Stimulated activated naive CD8-positive, alpha-beta T cell treated with anti-CD3 and anti-CD28 coated beads, Interleukin-15, amount 100 ng/mL, for 72 hours (primary cell): ENCODE measurements at places on chromosomes 6 and 20.

DNA sequence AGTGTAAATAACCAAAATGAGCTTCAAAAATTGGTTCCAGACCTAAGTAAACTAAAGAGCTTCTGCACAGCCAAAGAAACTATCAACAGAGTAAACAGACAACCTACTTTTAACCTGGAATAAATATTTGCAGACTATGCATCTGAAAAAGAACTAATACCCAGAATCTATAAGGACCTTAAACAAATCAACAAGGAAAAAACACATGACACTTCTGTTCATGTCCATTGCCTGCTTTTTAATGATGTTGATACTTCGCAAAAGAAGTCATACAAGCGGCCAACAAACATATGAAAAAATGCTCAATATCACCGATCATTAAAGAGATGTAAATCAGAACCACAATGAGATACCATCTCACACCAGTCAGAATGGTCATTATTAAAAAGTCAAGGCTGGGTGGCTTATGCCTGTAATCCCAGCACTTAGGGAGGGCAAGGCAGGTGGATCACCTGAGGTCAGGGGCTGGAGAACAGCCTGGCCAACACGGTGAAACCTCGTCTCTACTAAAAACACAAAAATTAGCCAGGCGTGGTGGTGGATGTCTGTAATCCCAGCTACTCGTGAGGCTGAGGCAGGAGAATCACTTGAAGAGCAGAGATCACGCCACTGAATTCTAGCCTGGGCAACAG is 42.5 kb upstream of the DST start:
- no peak for DNase-seq

DNA sequence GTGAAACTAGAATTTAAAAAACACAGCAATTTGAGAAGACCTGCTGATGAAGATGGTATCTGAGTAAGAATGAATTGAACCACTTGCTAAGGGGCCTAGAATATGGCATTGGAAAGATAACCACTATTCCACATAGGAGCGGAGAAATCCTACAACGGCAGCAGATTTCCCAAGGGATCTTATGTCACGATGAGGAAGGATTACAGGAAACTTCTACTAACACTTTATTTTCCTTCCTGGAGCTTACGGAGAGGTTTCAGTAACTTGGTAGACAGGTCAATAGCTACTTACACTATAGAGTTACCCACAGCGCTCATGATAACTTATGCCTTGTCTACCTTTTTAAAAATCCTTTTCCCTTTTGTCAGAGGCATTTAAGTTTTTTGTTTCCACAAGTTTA is 11.8 kb upstream of the TCF21 start:
- no peak for DNase-seq

DNA sequence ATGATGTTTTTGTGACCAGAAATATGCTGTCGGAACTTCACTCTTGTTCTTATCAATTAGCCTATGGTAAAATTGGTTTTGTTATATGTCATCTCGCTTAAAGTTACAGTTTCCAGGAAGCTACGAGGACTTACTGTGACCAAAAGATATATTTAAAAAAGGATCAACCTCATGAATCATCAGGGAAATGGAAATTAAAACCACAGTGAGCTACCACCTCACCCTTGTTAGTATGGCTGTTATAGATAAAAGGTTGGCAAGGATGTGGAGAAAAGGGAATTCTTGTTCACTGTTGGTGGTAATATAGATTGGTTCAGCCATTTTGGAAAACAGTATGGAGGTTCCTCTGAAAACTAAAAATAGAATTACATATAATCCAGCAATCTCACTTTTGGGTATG is 14.3 kb upstream of the INSM1 start:
- DNase-seq, result no peak

- DNase-seq, result no peak
Observed at GRCh38 chr6:167226791-167227190, 64.3 kb upstream of the UNC93A start.

DNA sequence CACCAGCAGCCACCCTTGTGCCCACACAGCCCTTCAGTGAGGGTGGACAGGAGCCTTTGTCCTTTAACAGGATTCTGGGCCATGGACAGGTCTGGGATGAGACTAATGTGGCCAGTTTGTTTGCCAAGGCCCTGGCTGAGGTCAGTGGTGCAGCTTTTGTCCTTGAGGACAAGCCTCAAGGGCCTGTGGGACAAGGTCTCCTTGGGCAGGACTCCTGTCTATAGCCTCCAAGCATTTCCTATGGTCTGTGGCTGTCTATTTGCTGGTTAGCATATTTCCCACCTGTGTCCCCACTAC is 44.1 kb downstream of the SUN5 start:
- no peak for DNase-seq

DNA sequence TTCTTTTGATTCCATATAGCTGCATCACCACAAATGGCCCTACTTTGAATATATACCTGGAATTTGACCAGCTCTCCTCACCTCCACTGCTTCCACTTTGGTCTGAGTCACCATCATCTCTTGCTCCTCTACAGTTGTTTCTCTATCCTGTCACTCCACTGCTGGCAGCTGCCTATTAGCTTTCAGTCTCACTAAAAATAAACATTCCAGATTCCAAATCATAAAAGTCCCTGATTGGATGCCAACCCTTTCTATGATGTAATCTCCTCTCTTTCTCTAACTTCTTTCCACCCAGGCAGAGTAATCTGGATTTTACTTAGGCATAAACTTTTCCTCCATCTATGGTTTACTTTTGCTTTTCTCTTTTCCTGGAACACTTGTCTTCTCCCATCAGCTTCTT is 49.1 kb downstream of the RFPL4B start:
- no peak for DNase-seq

GRCh38 chr6:113742342-113742741 is 114.8 kb upstream of the MARCKS start:
- no peak for DNase-seq

DNA sequence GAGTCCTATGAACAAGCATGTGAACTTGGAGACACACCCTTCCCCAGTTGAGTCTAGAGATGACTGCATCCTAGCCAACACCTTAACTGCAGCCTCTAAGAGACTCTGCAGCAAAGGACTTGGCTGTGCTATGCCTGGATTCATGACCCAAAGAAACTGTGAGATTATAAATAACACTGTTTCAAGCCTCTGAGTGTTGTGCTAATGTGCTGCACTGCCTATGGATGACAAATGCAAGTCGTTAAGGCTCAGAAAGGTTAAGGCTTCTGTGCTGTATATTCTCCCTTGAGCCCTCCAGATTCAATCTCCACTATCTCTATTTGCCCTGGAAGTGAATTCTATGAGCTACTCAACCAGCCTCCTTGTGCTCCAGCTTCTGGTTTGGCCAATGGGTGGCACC is 116.5 kb upstream of the CBLN4 start:
- DNase-seq, result no peak

- no peak for DNase-seq
Observed at GRCh38 chr20:61355585-61355984, 103.5 kb downstream of the CDH4 start.

GRCh38 chr20:11646359-11646758 is 271.3 kb upstream of the BTBD3 start:
- no peak for DNase-seq

DNA sequence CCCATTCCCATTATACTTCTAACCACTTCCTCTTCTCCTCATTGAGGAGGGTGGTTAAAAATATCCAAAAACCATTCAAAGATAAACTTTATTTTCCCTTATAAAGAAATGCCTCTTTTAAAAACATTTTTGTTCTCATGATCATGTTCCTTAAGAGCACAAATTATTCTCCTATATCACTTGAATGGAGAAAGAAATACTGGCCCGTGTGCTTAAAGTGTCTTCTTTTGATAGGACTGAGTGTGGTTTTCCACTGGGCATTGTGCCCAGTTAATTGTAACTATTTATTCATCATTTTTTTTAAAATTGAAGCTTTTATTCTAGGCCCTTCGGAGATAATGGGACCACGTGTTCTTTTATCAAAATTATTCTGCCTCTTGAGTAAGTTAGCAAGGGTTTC is 871.5 kb downstream of the QKI start:
- DNase-seq, result no peak

DNA sequence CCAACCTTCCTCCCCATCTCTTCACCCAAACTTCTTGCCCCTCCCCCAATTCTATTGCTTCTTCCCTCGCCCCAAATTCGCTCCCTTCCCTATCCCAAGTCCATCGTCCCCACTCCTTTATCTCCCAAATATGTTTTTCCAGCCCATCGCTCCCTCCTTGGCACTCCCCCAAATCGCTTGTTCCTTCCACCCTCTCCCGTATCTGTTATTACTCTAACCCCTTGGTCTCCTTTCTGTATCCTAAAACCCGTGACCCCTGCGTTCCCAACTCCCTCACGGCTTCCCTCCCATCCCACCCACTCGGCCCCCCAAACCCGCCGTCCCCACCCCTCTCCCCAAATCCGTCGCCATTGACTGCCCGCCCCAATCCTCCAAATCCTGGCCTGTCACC is 584 bp downstream of the MTCH1 start:
- no peak for DNase-seq

DNA sequence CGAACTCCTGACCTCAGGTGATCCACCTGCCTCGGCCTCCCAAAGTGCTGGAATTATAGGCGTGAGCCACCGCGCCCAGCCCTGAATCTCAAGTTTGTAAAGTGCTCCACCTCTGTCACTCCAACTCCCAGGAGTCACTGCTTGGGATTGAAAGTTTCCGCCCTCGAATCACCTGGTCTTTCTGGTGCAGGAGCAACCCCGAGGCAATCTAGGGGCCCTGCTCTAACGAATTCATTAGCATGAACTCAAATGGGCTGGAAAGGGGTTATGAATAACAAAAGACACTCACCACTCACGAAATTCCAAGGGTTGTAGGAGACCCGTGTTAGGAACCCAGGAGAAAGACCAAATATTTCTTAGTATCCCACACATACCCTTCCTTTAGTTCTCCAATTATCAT is 26.1 kb downstream of the RBCK1 start:
- DNase-seq, result no peak

DNA sequence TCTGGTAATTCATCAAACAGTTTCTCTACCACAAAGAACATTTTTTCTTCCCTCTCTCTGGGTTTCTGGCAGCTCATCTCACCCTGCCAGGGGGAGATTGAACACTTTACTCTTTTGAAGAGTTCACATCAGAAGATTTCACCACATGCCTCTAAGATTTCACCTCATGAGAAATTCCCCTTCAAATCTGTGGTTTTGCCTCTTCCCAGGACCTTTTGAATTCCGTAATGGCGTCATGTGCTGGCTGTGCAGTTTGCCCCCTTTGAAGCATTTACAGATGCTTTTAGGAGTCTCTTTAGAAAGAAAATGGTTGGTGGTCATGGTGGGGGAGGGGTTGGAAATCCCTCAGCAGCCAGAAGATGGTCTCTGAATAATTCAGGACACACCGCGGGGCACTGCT is 486.1 kb downstream of the QKI start:
- DNase-seq, result no peak

- no peak for DNase-seq
Observed at GRCh38 chr6:128358244-128358776, 162.1 kb downstream of the PTPRK start.

DNA sequence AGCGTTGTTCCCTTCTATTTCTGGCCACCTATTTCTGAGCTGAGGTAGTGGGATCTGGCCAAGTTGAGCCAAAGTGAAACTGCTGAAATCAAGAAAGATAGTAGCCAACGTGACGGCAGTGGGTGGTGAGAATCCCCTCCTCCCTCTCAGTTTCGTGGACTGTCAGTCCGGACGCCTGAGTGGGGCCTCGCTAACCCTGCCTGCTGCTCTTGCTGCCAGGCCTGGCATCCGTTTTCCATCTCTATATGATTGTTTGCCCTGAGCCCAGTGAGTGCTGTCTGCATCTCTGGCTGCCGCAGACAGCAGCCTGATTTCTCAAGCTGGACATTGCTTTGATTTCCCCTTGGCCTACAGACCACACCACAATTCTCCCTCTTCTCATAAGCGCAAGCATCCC is 23.5 kb upstream of the PAX1 start:
- DNase-seq, result no peak

- DNase-seq, result no peak
Observed at GRCh38 chr6:1672379-1672778, 62.7 kb downstream of the FOXC1 start.

DNA sequence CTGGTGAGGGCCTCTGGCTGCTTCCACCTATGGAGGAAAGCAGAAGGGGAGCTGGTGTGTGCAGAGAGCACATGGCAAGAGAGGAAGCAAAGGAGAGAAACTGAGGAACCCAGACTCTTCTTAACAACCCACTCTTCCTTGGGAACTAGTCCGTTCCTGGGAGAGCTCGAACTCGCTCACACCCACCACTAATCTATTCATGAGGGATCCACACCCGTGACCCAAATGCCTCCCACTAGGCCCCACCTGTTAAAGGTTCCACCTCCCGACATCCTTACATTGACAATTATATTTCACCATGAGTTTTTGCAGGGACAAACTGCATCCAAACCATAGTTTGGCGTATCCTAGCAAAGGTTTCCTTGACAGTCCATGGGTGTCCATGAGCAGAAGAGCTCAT is 123.2 kb downstream of the TBC1D7 start:
- no peak for DNase-seq

DNA sequence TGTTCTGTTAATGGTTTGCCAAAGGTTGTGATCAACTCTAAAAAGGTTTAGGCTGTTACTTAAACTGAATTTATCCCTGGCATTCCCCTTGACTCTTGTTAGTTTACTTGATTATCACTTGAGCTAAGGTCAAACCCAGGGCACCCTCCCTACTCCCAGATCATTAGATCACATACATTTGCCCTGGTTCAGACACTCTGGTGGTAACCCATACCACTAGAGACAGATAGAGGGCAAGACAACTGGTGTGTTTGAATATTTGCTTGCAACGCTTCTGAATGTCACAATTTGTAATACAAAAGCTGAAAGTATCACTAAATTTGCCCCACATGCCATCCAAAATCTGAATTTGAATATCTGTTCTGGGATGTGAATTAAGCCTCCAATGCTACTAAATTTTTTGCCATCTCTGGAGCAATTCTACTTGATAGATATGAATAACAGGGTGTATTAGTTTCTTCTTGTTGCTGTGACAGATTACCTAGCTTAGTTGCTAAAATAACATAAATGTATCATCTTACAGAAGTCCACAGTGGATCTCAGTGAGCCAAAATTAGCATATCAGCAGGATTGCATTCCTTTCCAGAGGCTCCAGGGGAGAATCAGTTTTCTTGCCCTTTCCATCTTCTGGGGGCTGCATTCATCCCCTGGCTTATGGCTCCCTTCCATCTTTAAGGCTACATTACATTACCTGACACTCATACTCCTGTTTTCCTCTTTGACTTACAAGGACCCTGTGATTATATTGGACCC is 45.4 kb downstream of the FIG4 start:
- no peak for DNase-seq

GRCh38 chr6:67759001-67759400 is 876.1 kb upstream of the ADGRB3 start:
- no peak for DNase-seq
